Right cardiac atrium (tissue), 5 donors: ENCODE measurements at places on chromosomes 2 and 18. TPM values are rescaled to one million over a fixed set of nuclear protein-coding genes. Genes with fewer than 3 reads are reported as not detected.

The KLHL14 gene
- total RNA-seq, result 0.09 TPM

The SPDYA gene
- 1.3 TPM for total RNA-seq

The NT5C1B gene
- total RNA-seq, result not detected

- DNase-seq, result no peak
Measured at GRCh38 chr2:137249463-137250130, 484.3 kb downstream of the THSD7B start.

GRCh38 chr2:43727634-43728014 lies 46.2 kb upstream of the DYNC2LI1 start:
- DNase-seq, result no peak

DNA sequence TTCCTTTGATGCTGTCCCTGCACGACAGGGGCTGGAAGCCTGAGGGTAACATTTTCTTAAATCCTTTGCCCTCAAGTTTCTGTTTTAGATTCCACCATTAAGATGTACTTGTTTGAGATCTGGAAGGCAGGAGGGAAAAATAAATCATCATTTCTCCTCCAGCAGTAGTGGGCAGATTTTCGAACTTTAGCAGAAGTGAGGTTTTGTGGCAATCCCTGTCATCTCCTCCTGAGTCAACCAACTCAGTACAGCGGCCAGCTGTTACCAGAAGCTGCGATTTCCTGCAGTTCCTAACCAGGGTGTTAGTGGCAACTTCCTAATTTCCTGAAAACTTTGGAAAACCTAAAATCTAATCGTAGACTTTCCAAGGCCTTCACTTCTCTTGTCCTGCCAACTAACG lies 517.2 kb upstream of the ACVR2A start:
- peak; percentile 45 for DNase-seq

DNA sequence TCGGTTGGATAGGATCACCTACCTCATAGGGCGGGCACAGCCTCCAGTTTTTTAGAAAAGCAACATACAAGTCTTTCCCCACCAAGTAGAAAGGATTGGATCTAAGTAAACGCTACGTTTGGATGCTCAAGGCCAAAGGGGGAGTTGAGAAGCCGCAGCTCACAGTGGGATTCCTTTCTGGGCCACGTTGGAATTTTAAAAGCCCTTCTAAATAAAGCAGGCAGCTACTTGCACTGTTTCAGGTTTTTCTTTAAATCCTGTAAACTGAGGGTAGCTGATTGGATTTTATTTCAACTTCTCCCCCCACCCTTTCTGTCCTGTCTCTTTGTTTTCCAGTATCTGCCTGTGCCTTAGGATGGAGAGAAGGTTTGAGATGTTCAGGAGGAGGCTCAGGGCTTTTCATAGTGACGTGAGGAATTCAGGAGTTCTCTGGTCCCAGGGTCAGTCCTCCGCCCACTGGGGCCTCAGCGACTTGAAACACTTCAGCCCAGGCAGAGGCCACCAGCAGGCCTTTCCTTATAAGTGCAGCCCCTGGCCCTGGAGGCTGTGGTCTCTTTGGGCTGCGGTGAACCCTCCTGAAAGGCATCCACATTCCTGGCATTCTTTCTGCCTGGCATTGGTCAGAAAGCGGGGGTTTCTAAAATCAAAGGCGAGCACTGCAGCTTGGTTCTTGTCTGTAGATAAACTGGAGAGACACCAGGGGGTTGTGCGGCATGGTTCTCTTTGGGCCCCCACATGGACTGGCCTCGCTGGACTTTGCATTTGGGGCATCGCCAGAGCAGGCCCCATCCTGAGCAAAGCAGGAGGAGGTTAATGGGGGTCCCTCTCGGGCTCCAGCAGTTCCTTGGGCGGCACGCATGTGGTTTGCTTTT lies 44.5 kb downstream of the SH3BP4 start:
- no peak for DNase-seq
